ENCODE measurements at places on chromosomes 16 and 17. TPM values are rescaled to one million over a fixed set of nuclear protein-coding genes. Genes with fewer than 3 reads are reported as not detected.

DNA sequence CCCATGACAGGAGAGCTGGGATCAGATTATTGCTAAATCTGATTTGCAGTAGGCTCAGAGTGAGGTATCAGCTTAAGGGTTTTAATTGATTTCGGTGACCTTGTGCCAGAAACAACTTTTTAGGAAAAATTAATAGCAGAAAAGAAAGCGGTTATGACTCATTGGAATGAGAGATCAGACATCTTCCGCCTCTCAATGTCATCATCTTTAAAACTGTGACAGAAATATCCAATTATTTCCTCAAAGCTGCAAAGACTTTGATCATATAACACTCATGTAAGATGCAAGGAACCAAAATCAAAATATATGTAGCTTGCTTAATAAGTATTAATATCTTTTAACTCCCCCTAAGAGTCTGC, 190.1 kb upstream of the FOXF1 start:
- DNase-seq, result no peak

DNA sequence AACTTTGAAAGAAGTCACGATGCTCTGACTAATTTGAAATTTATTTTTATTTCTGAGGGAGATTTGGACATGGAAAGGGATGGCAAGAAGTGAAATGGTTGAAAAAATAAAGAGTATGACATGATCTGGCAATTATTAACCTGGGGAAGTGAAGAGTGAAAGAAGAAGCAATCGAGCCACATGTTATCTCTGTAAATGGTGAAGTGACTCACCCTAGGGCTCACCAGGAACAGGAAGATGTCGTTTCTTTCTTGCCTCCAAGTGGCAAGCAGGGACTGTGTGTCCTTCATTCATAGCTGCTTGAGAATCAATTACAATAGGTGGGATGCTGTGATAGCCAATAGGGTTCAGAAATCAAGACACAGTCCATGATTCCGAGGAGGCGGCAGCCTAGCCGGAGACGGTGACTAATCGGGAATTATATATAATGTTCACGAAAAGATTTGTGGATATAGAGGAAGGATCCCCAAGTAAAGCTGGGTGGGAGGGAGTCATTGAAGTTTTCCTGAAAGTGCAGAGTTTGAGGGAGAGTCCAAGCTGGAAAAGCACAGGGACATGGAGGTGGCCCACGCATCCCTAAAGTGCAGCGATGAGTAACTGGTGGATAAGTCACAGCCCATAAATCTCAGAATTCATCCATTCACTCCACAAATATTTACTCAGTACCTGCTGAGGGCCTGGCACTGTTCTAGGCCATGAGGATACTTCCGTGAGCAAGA, 18.2 kb upstream of the KRT20 start:
- no peak for DNase-seq

Gene ABCA10
- total RNA-seq, result 0.76 TPM

Gene ZNF652
- 8.6 TPM for total RNA-seq

Gene SLC5A10
- not detected for total RNA-seq

Gene CEP112
- 5.6 TPM for total RNA-seq

Data from dermis microvascular lymphatic vessel endothelial cell (primary cell).